ENCODE measurements at places on chromosomes 4 and X.

GRCh38 chr4:137124278-137124932 is 407.9 kb downstream of the PCDH18 start:
- H3K27ac ChIP-seq = no peak overlapping the region
- no peak for DNase-seq
- H3K4me3 ChIP-seq = no peak overlapping the region
- H3K36me3 ChIP-seq = no peaks in the 10 kb centered on the region

DNA sequence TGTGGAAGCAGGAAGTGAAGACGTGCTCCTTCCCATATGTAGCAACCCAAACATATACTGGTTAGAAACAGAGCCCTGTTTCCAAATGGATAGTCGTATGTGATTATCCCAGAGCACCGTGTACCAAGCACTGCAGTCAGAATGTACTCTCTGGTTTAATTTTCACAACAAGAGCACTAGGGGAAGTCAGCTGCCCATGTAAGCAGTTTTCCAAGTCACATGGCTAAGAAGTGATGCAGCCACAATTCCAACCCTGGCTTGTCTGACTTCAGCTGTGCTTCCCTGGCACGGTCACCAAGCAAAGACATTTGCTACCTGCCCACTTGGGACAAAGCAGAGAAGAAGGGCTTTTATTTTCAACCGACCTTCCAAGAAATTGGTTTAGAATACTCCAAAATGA is 28.2 kb upstream of the CEP135 start:
- no peak overlapping the region for H3K27ac ChIP-seq
- no peaks in the 10 kb centered on the region for H3K36me3 ChIP-seq
- no peak for DNase-seq
- H3K4me3 ChIP-seq = no peak overlapping the region
- no peaks in the 10 kb centered on the region for H3K4me1 ChIP-seq

DNA sequence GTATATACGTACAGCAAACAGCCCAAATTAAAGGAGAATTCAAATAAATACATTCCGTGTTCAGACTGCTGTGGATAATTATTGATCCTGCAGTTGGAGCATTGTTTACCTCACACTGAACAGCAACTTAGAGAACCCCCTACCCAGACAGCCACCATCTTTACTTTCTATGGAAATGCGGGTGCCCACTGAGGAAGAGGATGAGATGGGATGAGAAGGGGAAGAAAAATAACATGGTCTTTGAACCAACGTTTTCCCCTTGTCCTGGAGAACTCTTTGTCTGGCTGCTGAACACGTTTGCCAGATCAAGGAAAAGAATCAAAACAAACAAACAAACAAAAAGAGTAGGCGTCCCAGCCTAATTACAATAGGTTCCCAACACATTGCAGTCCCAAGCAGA is 1.5 kb downstream of the TSPAN5 start:
- H3K4me3 ChIP-seq = peak overlapping the region; percentile 76
- no peaks in the 10 kb centered on the region for H3K27me3 ChIP-seq
- H3K36me3 ChIP-seq = no peaks in the 10 kb centered on the region
- no peak overlapping the region for H3K27ac ChIP-seq

- H3K27me3 ChIP-seq = no peaks in the 10 kb centered on the region
- no peak overlapping the region for H3K27ac ChIP-seq
- no peak for DNase-seq
- no peaks in the 10 kb centered on the region for H3K4me1 ChIP-seq
These were observed 78.3 kb downstream of the FHDC1 start for GRCh38 chr4:153014460-153014859.

- no peaks in the 10 kb centered on the region for H3K27me3 ChIP-seq
- H3K27ac ChIP-seq = no peak overlapping the region
- DNase-seq = no peak
- H3K36me3 ChIP-seq = no peaks in the 10 kb centered on the region
- H3K4me1 ChIP-seq = no peaks in the 10 kb centered on the region
These were observed 47.7 kb upstream of the FAM9A start for GRCh38 chrX:8848911-8849310.

GRCh38 chr4:23904639-23905071 is 14.8 kb upstream of the PPARGC1A start:
- H3K4me1 ChIP-seq = peaks cover 13% of the 10 kb centered on the region
- no peaks in the 10 kb centered on the region for H3K36me3 ChIP-seq
- peak; percentile 79 for DNase-seq
- H3K27me3 ChIP-seq = no peaks in the 10 kb centered on the region
- peak overlapping the region; percentile 86 for H3K27ac ChIP-seq
